ENCODE measurements at places on chromosomes 3 and 15. TPM values are rescaled to one million over a fixed set of nuclear protein-coding genes. Genes with fewer than 3 reads are reported as not detected.

GRCh38 chr3:53361852-53362251, 14.5 kb upstream of the DCP1A start:
- no peak overlapping the region for H3K27ac ChIP-seq
- no peaks in the 10 kb centered on the region for H3K27me3 ChIP-seq
- DNase-seq, result no peak
- no peak overlapping the region for H3K4me3 ChIP-seq
- no peaks in the 10 kb centered on the region for H3K4me1 ChIP-seq

DNA sequence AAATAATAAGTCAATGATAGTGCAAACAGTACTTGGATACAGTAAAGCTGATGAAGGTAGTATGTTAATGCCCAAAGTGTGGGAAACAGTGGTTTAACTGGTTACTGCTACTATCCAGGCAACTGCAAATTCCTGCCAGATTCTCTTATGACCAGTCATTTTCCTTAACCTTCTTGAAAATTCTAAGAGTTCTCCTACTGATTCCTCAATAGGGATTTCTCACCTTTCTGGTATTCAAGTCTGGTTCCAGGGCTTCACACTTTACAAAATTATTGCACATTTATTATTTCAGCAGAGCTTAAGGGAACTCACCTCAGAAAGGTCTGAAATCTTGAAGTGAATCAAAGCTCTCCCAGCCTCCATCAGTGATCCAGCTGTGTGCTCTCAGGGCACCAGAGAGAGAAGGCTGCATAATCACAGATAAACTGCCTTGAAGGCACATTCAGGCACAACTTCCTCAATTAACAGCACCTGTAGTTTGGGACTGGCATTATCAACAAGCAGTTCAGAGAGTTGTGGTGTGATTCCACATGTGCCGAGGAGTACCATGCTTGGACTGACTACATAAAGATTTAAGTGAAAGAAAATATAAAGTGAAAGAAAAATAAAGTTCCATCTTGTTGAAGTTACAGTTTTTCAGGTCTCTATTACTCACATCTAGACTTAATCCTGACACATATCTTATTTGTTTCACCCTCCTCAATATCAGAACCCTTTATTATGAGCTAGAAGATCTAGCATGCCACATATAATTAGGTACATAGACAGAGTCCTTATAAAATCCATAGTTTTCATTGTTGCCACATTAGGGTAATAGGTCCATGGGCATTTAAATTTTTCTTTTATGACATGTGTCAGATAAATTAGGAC, 59.5 kb upstream of the TIPARP start:
- DNase-seq, result no peak
- no peaks in the 10 kb centered on the region for H3K4me1 ChIP-seq
- no peak overlapping the region for H3K4me3 ChIP-seq
- no peak overlapping the region for H3K27ac ChIP-seq
- no peaks in the 10 kb centered on the region for H3K36me3 ChIP-seq

DNA sequence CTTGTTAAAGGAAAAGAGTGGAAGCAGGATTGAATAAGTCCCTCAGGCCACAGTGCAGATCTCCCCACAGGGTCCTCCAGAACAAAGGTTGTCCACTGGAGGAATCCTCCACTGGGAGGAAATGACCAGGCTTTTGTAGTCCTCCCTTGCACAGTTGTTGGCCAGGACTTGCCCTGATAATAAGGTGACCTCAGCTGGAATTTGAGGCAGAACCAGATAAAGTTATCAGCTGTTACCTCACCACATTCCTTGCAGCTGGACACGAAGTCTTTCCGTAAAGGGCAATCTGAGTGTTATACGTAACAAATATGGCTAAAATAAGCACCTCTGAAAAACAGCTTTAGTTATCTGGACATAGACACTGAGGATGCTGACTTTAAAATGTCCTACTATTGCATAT, 83.5 kb upstream of the NAALADL2 start:
- H3K36me3 ChIP-seq, result no peaks in the 10 kb centered on the region
- H3K4me1 ChIP-seq, result no peaks in the 10 kb centered on the region
- no peak overlapping the region for H3K27ac ChIP-seq
- no peak overlapping the region for H3K4me3 ChIP-seq
- no peaks in the 10 kb centered on the region for H3K27me3 ChIP-seq
- no peak for DNase-seq

- H3K27ac ChIP-seq, result no peak overlapping the region
- no peak for DNase-seq
- no peaks in the 10 kb centered on the region for H3K36me3 ChIP-seq
- H3K27me3 ChIP-seq, result no peaks in the 10 kb centered on the region
- H3K4me3 ChIP-seq, result no peak overlapping the region
Observed at GRCh38 chr3:181660337-181660736, 51.4 kb upstream of the SOX2 start.

DNA sequence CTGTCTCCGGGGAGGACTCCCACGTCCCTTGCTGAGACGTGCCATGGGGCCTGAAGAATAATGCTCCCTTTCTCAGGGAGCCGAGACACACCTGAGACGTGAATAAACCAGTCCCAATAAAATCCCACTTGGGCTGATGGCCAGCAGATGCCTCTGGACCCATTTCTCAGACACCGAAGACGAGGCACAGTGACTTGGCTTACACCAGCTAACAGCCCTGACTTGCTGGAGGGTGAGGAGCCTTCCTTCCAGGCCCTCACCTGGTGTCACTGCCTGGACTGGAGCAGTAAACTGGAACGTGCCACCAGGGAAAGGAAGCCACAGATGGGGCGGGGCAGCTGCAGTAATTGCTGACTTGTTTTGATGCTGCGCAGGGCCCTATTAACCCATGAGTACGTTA, 189.7 kb downstream of the PDZRN3 start:
- H3K4me1 ChIP-seq, result no peaks in the 10 kb centered on the region
- H3K4me3 ChIP-seq, result no peak overlapping the region
- DNase-seq, result no peak
- no peak overlapping the region for H3K27ac ChIP-seq
- no peaks in the 10 kb centered on the region for H3K36me3 ChIP-seq

DNA sequence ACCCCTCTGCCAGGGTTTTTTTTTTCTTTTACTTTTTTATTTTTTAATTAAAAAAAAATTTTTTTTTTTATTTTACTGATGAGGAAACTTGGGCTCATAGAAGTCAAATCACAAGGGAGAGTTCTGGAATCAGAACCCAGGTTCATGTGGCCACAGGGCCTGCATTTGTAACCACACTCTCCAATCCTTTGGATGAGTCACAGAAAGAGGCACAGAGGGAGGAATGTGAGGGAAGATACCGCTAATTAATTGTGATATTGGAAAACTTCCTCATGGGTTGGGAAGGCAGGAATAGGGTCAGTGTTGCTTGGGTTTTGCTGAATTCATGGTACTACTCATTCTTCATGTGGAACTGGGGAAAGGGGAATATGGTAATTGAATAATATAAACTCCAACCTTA, 132.9 kb upstream of the SLC6A11 start:
- no peaks in the 10 kb centered on the region for H3K36me3 ChIP-seq
- peaks cover 14% of the 10 kb centered on the region for H3K27me3 ChIP-seq
- no peak for DNase-seq
- no peak overlapping the region for H3K27ac ChIP-seq
- H3K4me3 ChIP-seq, result no peak overlapping the region

The FANCD2 gene
- 7.2 TPM for total RNA-seq

The P2RY1 gene
- total RNA-seq, result under 0.01 TPM

The NR2E3 gene
- total RNA-seq, result 0.37 TPM

Measured in stomach (tissue), 19 donors.